ENCODE measurements at places on chromosomes 4 and X. TPM values are rescaled to one million over a fixed set of nuclear protein-coding genes. Genes with fewer than 3 reads are reported as not detected.

The SPOCK3 gene
- 2.0 TPM for total RNA-seq

The LNX1 gene
- total RNA-seq: 1.2 TPM

The ATP11C gene
- total RNA-seq: 51.3 TPM

The SMR3B gene
- not detected for total RNA-seq

The G3BP2 gene
- total RNA-seq: 293 TPM

The PDZD4 gene
- 0.56 TPM for total RNA-seq

The TMEM185A gene
- 12.8 TPM for total RNA-seq

The SFRP2 gene
- not detected for total RNA-seq

The PCDH18 gene
- 47.0 TPM for total RNA-seq

The CYSLTR1 gene
- total RNA-seq: not detected

The PDGFRA gene
- total RNA-seq: 295 TPM

The FGA gene
- under 0.01 TPM for total RNA-seq

The C4orf36 gene
- under 0.01 TPM for total RNA-seq

The LRRC66 gene
- 0.38 TPM for total RNA-seq

The TCEANC gene
- total RNA-seq: 7.0 TPM

The CENPVL2 gene
- total RNA-seq: not detected

The FAT1 gene
- 185 TPM for total RNA-seq

The DAPP1 gene
- total RNA-seq: not detected

The CLDN34 gene
- total RNA-seq: not detected

The SSX3 gene
- not detected for total RNA-seq

The TLL1 gene
- 0.85 TPM for total RNA-seq

The CABS1 gene
- total RNA-seq: not detected
